ENCODE measurements at places on chromosomes 12 and 14.

- DNase-seq, result no peak
These were observed 392.2 kb downstream of the SEC23A start for GRCh38 chr14:38710881-38711280.

DNA sequence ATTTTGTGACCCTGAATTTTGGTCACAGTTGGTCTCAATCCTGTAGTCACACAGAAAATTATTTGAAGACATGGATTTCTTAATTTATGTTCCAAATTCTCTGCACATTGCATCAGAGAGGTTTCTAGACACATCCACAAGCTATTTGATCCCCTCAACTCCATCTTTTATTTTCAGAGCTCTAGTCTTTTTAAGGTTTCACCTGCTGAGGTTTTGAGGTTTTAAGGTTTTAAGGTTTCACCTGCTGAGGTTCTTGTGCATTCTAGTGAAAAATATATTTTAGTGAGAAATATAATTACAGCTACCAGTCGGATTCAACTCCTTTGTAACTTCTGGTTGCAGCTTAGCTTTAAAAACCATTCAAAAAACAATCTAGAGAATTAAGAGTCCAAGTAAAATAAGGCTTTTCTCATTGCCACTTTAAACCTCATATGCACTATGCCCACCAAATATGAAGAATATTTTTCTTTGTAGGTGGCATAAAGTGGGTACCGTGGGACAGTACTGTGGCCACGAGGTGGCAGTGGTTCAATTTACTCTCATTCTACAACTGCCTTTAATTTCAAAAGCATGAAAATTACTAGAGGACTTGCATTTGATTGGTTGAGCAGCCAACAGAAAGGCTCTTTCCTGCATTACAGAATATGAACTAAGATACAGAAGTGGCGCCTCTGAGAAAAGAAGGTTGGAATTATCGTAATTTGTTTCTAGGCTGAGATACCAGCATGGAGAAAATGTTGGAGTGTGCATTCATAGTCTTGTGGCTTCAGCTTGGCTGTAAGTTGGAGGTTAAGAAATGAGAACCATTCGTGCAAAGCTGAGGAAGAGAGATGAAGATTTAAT is 366.5 kb upstream of the OR4E1 start:
- DNase-seq, result no peak

DNA sequence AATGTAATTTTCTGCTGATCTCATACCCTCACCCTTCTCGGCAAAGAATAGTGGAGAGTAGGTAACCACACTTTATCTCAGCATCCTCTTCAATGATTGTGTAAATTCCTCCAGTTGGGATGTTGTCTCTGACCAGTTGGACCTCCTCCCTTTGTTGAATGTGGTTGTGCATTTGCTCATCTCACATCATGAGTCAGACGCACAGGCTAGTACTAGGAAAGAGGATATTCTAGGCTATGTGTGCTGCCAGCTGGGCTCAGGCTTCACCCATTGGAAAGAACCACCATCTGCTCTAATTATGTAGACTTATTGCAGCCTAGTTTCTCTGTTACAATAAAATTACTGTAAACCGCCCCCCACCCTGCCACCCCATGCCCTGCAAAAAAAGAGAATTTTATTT is 90.3 kb downstream of the LMO3 start:
- no peak for DNase-seq

DNA sequence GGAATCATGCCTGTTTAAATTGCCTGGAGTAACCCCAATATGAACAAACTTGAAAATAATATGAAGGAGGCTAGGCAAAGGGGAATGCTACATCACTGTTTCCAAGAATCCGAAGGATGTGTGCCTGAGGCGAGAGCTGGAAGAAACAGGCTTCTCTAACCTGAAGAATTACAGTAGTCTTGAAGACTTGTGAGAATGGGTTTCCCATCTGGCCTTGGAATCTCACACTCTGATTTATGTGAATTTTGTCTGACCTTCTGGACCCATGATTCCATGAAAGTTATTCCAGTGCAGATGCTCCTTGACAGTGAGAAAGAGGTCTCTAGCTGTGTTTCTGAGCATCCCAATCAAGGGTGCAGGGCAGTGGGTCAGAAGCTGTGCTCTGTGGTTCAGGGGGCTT is 122.1 kb upstream of the PARP11 start:
- no peak for DNase-seq

DNA sequence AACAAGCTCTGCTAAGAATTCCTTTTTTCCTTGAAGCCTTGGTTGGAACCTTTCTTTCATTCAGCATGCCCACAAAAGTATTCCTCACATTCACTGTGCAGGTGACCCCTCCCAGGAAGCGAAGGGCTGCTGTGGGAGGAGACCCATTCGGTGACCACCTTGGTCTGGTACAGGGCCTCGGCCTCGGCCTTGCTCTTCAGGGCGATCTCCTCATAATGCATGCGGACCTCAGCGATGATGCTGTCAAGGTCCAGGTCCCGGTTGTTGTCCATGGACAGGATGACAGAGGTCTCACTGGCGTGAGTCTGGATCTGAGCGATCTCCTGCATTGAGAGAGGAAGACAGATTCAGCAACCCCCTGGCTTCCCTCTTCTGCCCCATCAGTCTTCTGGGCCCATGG is 3.1 kb downstream of the KRT74 start:
- no peak for DNase-seq

- no peak for DNase-seq
These were observed 58.5 kb upstream of the LRTM2 start for GRCh38 chr12:1761857-1762256.

DNA sequence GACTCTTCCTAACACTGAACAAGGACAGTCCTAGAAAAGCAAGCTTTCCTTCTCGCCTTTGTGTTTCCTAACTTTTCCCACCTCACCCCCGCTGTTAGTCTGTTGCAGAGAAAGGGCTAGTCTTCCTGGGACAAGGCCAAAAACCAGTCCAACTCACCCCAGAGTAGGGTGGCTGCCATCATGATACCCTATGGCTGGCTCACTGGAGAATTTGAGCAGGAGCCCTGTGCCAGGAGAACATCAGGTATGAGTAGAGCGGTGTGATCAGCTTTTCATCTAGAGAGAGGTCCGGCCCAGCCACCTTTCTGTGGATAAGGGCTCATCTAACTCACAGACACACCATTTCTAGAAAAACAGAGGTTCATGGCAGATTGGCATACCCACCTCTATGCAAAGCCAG is 16.7 kb upstream of the ZFP36L1 start:
- no peak for DNase-seq

DNA sequence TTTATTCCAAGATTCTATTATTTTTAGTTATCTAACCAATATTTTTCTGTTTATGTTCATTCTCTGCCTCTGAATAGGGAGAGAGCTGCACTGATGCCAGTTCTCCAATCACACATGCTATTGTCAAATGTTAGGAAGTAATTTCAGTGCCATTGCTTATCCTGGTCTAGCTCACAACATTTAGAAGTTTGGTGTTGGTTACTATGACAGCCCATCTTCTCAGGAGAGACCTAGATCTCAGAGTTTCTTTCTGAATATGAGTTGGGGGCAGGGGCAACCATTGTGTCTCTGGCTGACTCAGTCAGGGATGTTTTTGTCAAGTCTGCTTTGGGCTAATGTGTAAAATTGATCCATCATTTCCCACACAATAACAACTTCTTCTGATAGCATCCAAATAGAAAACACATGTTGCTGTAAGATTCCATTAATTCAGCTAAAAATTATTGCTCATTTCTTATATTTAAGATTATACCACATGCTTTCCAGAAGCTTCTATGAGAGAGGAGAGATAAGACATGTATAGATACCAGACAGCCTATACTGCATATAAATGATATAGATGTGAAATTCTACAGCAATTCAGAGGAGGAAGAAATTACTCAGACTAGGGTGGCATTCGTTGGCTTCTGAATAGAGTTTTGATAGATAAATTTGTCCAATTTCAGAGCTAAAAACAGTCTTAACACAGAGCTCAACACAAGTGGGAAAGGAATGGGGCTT is 64.8 kb downstream of the DACT1 start:
- no peak for DNase-seq

DNA sequence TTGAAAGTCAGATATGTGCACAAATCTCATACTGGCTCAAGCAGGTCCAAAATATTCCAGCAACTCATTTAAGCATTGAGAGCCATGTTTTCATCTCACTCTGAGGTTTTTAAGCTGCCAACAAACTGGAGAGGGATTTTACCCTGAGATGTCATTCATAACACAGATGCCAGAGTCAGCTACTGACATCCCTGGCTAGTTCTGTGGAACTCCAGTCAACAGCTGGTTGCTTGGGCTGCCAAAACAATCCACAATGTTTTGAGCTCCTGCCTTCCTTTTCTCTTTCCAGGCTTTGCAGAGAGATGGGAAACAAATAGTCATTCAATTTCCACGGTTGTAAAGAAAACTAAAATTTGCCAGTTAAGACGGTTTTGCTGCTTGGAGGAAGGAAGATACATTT is 621.2 kb upstream of the FBXO33 start:
- no peak for DNase-seq

- no peak for DNase-seq
These were observed 208.2 kb downstream of the KIF26A start for GRCh38 chr14:104346608-104347007.

- DNase-seq, result no peak
These were observed 79.6 kb downstream of the SLC16A7 start for GRCh38 chr12:59675461-59675860.

DNA sequence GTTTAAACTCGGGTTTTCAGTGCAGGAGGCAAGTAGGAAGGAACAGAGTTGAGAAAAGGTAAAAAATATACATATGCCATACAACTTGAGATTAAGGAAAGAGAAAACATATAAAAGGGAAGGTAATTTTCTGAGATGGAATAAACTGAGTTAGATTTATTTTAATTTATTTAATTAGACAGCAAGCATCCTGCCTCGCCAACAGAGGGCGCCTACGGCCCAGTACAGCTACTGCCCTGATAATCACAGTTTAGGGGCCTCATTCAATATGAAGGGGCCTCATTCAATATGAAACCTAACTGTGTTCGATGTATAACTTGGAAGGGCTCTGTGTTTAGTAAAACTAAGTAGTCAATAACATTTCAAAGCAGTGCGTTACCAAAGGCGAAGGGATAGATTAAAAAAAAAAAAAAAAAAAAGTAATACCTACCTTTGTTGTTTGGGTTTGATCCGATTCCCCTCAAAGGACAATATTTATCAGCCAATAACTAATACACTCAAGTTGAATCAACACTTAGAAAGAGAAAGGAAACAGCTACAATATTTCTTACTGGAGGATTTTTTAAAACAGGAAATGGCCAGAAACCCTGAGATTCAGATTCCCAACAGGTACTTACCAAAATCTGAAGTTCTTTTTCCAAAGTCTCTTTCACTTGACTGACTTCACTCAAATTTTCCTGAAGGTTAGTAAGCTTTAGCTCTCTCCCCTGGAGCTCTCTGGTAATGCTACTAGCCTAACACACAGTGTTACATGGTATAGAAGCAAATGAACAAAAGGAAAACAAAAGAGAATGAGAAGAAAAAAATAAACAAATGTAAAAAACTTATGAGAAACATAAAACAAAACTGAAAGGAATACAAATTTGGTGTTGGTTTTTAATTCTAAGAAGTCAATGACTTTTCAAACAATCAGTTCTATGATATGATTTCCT is 70.0 kb upstream of the VPS33A start:
- no peak for DNase-seq

DNA sequence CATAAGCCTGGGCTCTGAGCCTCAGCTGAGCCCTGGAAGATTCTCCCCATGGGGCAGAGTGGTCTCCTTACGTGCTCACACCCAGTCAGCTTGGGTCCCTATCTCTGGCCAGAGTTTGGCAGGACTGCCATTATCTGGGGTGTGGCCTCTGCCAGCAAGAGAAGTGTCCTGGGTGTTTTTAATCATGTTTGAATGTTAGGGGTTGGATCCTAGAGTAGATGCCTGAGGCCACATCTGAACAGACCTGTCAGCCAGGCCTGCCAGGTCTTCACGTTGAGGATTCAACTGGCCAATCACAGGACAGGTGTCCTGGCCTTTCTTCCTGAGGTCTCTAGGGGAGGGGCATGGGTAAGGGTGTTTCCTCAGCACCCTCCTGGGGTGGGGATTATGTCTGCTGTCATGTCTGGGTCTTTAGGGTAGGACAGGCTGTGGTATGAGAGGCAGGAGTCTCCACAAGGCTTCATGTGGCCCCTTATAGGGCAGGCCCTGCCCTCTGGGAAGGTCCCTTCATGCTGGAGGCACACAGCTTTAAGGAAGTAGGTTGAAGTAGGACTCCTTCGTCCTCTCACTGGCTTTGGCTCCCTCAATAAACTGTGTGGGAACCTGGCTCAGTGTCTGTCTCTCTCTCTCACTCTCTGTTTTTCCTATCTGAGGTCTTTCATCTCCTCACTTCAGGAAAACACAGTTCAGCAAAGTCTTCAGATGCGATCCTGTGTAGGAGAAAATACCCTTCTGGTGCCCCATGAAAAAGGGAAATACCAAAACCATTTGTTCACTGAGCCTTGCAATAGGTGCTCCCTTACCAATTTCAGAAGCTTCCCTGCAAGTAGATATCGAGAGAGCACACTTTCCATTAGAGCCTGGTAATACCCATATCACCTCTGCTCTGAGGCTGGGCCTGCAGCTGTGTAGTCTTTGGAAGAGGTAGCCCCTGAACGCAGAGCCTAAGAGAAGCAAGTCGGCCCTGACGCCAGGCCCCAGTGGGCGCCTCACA is 6.7 kb upstream of the FITM1 start:
- DNase-seq, result no peak

- DNase-seq, result no peak
These were observed 130.8 kb downstream of the LMNTD1 start for GRCh38 chr12:25422241-25422640.

DNA sequence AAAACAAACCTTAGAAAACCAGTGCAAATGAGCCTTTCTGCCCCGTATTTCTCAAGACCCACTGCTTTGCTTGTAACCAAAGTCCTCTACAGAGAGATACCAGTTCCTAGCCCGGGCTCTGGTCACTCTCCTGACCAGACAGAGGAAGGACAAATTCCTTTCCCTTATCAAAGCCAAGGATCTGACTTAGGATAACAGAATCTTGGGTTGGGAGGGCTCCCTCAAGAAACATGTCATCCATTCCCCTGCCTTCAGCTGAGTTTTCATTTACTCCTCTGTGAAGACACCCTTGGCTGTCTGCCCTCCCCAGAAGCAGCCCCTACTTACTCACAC is 116.0 kb upstream of the PARP11 start:
- no peak for DNase-seq

DNA sequence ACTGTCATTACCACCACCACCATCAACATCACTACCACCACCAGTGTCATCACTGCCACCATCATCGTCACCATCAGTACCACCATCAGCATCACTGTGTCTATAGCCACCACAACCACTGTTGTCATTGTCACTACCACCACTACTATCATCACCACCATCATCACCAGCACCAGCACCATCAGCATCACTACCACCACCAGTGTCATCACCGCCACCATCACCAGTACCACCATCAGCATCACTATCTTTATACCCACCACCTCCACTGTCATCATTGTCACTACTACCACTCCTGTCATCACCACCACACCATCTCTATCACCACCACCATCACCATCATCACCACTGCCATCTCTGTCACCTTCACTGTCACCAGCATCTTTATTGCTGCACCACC is 60.6 kb downstream of the BEGAIN start:
- no peak for DNase-seq
